ENCODE measurements at places on chromosomes 7 and 10.

GRCh38 chr10:86751477-86751876, 4.9 kb upstream of the BMPR1A start:
- DNase-seq = no peak

- no peak for DNase-seq
Observed at GRCh38 chr10:52106899-52107298, 207.2 kb upstream of the DKK1 start.

GRCh38 chr10:93287775-93288174, 194.4 kb downstream of the MYOF start:
- DNase-seq = no peak

- no peak for DNase-seq
Observed at GRCh38 chr7:155244675-155245074, 53.0 kb upstream of the INSIG1 start.

GRCh38 chr10:132101529-132101928, 35.8 kb downstream of the JAKMIP3 start:
- DNase-seq = no peak

All from amniotic stem cell (primary cell).